Right renal pelvis (tissue), 4 donors: ENCODE measurements at places on chromosomes 16 and 17.

DNA sequence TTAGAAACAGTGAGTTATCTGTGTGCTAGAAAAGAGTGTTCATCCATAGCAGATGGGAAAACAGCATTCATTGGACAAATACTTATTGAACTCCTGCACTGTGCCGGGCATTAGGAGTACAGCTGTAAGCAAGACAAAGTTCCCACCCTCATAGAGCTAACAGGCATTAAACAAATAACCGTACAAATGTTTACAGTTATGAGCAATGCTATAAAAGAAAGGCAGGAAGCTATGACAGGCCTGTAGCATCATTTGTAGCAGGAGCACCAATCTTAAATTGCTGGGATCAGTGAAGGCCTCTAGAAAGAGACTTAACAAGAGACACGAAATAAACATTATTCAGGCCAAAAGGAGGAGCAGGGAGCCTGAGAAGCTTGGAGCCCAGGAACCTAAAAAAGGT lies 15.6 kb downstream of the SDR42E1 start:
- DNase-seq, result no peak

- DNase-seq, result no peak
These were observed 951 bp downstream of the GPS1 start for GRCh38 chr17:82052638-82053059.

GRCh38 chr16:20676268-20676825 lies 21.1 kb downstream of the ACSM1 start:
- no peak for DNase-seq

DNA sequence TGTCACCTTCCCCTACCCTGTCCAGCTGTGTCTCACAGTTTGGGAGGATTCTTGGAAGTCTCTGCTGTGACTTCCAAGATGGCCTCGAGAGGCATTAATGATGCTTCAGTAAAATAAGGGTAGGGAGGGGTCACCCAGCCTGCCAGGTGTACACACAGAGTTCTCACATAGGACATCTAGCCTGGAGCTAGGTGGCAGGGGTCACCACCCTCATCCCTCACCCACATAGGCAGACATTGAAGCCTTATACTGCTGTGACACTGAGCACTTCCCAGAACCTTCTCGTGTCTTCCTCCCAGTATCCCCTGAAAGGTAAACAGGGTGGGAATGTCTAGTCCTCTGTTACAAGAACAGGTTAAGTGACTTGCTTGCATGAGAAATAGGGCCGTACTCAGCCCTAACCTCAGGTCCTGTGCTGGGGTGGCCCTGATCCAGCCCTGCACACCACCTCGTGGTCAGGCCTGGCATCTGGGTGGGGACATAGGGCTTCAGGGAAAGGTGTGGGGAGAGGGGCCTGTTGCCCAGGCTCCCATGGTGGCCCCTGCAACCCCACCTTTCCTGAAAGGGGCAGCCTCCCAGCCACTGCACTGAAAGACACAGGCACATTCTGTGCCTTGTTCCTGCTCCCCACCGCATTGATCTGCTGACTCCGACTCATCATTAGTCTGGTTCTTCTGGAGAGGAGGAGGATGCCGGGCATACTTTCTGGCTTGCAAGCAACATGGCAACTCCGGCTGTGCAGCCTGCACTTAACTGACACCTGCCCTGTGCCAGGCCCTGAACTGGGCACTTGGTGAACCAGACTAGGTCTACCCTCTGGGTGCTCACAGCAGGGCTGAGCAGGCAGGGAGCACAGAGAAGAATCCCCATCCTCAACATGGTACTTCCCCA lies 3.6 kb upstream of the MMP15 start:
- DNase-seq, result no peak

GRCh38 chr16:66605177-66605978 lies 874 bp downstream of the CMTM3 start:
- no peak for DNase-seq

- no peak for DNase-seq
These were observed 13.3 kb upstream of the CD300LD start for GRCh38 chr17:74605361-74605760.

DNA sequence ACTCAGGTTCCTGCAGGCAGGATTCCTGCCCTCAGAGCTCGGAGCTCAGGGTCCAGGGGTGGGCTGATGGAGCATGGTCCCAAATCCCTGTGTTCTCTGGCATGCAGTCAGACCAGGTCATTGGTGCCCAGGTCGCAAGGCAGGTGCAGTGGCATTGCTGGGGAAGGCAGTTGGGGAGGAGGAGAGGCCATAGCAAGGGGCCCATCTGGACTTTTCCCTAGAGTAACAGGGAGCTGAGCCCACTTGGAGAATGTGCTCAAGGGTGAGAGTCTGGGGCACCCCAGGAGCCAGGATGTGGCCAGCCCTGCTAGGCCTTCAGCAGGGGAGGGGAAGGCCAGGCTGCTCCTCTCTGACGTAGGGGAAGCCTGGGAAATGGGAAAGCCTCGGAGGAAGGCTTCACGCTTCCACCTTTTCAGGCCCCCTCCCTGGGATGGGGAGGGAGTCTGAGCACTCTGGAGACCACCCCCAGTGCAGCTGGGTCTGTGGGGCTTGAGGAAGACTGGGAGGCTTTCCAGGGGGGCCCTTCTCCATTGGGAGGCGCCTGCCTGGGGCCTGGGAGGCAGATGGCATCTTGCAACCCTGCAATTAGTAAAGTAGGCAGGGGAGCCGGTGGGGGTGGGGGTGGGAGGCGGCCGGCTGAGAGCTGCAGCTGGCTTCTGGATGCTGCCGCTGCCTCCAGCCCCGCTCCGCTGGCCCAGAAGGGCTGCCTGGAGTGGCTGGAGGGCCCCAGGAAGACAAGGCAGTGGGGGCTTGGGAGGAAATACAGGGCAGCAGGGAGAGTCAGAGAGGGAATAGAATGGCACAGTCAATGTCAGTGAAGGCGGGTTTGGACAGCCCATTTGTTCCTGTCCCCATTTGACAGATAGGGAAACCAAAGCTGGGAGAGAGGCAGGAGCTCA lies 21.1 kb upstream of the DOK4 start:
- no peak for DNase-seq

- no peak for DNase-seq
These were observed 295.4 kb upstream of the AXIN2 start for GRCh38 chr17:65856865-65857264.

DNA sequence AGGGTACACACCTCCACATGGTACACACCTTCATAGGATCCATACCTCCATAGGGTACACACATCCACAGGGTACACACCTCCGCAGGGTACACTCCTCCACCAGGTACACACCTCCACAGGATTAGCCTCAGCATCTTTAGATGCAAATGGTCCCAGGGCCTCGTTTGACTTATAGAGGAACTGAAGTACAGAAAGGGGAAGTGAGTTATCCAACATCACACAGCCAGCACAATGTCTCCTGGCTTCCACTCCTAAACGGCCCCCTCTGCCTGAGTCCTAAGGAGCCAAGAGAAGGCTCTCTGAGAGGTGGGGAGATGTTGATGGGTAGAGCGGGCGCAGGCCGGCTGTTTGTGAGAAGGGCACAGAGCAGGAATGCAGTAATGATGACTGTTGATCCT lies 12.0 kb downstream of the FOXN1 start:
- DNase-seq, result no peak

DNA sequence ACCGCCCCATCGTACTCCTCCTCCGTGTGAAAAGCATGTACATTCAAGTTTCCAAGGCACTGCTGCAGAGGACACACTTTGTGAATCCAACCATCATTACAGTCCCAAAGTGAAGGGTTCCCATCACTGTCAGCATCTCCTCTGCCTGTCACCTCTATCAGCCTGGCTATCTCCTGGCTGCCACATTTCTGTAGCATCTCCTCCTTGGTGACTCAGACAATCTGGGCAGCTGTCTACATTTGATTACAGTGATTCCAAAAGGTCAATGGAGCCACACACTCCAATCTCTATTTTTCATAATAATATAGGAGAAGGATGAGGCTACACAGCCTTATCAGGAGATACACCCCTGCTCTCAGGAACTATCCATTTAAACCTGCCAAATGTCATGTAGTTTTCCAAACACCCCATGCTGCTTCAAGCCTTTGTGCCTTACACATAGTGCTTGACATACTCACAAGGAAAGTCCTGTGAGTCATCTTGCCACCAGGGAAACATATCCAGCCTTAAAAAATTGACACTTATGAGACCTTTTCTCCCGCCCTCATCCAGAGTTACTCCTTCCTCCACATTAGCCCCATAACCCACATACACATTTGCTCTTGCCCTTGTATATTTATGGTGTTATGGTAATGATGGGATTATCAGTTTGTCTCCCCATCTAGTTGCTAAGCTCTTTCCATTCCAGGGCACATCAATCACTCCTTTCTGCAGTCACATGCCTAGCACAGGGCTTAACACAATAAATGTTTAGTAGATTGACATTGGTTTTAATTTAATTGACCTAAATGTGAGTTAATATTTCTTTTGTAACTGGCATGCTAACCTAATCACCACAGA lies 250.1 kb upstream of the CDH5 start:
- DNase-seq, result no peak

DNA sequence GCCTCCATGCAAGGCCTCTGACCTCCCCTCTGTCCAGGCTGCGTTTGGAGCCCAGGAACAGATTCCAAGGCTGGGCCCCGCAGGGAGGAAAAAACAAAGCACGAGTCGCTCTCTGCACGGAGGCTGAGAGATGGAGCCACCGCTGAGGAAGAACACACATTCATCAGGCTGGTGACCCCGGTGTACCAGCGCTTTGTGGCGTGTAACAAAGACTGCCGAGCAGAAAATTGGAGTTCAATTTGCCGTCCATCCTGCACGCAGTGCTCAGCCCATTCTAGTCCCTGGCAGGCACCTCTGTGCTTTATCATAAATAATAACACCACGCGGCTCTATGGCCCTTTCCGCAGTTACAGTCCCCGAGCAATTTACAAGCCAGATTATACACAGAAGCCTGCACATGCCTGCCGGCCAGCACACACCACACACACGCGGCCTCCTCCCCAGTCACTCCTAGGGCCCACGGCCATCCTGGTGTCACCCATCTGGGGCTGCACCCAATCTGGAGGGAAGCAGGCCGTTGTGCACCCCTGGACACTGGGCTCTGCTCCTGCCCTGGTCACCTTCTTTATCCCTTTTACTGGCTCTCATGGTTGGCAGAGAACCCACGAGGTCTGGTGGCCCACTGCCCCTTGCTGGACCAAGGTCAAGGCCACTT lies 124.4 kb downstream of the SDK2 start:
- DNase-seq, result no peak

- no peak for DNase-seq
These were observed 9.9 kb downstream of the TBX2 start for GRCh38 chr17:61409301-61410112.

GRCh38 chr17:48609759-48610281 lies 997 bp downstream of the HOXB7 start:
- no peak for DNase-seq

DNA sequence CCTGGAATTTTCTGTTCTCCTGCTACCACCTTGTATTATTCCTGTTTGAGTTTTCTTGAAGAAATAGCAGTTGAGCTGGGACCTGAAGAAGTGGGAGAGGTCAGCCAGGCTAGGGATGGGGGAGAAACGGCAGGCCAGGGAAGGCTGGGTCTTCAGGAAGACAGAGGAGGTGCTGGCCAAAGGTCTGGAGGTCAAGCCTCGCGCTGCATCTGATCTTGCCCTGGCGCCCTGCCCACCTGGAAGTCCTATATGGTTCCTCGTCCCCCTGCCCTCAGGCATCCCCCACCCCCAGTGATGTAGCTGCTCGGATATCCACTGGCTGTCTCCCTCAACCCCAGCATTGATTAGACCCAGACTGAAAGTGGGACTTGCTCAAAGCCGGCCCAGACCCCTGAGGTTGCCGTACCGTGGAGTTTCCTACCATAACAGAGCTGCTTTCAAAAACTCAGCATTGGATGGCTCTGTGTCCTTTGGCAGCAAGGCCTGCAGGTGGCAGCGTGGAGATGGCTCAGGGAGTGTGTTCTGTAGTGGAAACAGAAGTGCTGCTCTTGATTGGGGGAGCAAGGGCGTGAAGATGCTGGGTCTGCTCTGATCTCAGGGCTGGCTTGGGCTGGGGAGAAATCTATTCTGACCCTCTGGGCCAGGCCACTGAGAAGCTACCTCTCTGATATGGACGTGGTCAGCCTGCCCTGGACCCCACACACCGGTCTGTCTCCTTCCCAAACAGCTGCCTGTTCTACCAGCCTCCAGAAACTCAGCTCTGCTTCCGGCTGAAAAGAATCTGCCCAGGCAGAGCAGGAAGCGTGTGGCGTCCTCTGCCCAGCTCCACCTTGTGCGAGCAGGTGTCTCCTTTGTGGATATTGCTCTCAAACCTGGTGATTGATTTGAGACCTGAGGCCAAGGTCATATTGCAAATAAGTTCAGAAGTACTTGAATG lies 107.0 kb upstream of the CACNG5 start:
- peak; percentile 40 for DNase-seq

GRCh38 chr17:79414793-79415211 lies 196.0 kb downstream of the RBFOX3 start:
- DNase-seq, result no peak

DNA sequence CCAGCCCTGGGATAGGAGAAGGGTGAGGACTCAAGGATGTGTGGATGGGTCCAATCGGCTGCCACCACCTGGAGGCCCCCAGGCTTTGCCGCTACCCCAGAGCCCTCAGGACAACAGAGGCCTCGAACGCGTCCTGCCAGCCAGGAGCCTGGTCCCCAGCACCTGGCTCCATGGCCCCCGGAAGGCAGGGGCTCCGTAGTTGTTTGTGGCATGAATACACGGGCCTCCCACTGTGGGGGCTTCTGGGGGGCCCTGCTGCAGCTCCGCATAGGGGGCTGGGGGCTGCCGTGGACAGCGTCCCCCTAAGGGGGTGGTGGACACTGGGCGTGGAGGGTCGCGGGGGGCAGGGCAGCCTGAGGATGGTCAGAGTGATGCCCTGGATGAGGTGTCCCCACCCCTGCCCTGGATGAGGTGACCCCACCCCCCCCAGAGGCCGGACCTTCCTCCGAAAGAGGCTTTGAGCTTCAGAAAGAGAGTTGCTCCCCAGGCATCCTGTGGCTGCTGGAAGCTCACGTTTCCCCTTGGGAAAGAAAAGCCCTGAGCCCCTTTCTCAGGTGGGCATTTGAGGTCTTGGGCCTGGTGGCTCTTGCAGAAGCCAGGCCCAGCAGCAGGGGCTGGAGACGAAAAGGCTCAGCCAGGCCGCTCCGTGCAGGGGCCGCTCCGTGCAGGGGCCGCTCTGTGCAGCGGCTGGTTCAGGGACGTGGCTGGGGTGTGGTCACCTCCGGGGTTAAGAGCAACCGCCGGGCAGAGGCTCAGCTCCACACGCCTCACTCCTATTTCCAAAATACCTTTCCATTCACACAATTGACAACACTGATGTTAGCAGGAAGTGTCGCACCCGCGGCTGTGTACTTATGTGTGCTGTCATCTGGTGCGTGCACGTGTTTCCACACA lies 40.3 kb upstream of the GNG13 start:
- no peak for DNase-seq

GRCh38 chr17:79294459-79295071 lies 219.9 kb downstream of the ENGASE start:
- peak; percentile 75 for DNase-seq

- no peak for DNase-seq
These were observed 45.6 kb downstream of the CCDC57 start for GRCh38 chr17:82167028-82167427.

DNA sequence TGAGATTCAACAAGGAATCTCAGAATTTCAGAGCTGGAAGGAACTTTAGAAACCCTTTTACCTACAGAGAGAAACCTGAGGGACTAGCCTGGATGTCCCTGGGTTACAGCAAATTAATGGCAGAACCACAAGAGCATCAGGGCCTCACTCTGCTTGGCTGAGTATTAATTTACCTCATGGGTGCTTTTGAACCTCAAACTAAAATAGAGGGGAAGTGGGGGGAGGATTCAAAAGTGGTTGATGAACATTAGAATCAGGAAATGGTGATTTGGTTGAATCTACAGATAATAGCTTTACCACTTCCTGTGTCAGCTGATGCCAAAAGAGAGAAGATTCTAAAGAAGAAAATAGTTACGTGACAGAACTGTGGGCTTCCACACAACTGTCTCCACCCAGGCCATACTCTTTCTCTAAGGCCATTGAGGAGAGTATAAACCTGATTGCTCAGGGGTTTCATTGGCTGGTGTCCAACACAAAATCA lies 11.3 kb upstream of the SKAP1 start:
- no peak for DNase-seq
